Natural killer cell (primary cell): ENCODE measurements at places on chromosomes 16 and 17. TPM values are rescaled to one million over a fixed set of nuclear protein-coding genes. Genes with fewer than 3 reads are reported as not detected.

The MMP28 gene
- total RNA-seq = not detected

The SLC35B1 gene
- total RNA-seq = 74.0 TPM

The CEP295NL gene
- 0.52 TPM for total RNA-seq

The BCO1 gene
- not detected for total RNA-seq

The TMEM88 gene
- 45.5 TPM for total RNA-seq

The INPP5K gene
- 278 TPM for total RNA-seq

- H3K27ac ChIP-seq = peak overlapping the region; percentile 20
- H3K4me1 ChIP-seq = peaks cover 19% of the 10 kb centered on the region
- H3K27me3 ChIP-seq = no peaks in the 10 kb centered on the region
- H3K4me3 ChIP-seq = no peak overlapping the region
- H3K36me3 ChIP-seq = peaks cover 11% of the 10 kb centered on the region
These were observed 21.1 kb downstream of the CDR2 start for GRCh38 chr16:22353191-22353919.

DNA sequence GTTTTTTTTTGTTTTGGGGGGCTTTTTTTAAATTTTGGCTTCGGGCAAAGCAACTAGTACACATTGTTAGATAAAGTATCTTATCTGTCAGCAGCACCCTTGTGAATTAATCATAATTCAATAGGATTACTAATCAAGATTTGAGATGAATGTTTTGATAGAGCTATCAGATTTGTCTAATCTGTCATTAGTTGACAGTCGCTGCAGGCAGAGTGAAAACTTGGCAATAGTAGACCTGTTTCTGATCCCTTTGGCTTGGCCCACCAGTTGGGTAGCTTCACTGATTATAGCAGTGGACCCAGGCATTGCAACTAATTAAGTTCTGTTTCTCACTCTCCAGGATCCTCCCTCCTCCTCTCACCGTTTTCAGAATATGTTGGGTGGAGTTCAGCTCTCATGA lies 258.6 kb downstream of the IRX3 start:
- no peaks in the 10 kb centered on the region for H3K4me1 ChIP-seq
- no peaks in the 10 kb centered on the region for H3K36me3 ChIP-seq
- no peak overlapping the region for H3K27ac ChIP-seq

- no peak overlapping the region for H3K4me3 ChIP-seq
- H3K4me1 ChIP-seq = no peaks in the 10 kb centered on the region
- H3K36me3 ChIP-seq = no peaks in the 10 kb centered on the region
- no peak overlapping the region for H3K27ac ChIP-seq
These were observed 268.7 kb upstream of the SALL1 start for GRCh38 chr16:51419768-51420167.

GRCh38 chr17:29180788-29181160 lies 576 bp upstream of the MYO18A start:
- no peak for DNase-seq
- no peaks in the 10 kb centered on the region for H3K36me3 ChIP-seq
- no peak overlapping the region for H3K27ac ChIP-seq
- no peak overlapping the region for H3K4me3 ChIP-seq
- peaks cover 26% of the 10 kb centered on the region for H3K4me1 ChIP-seq
- H3K27me3 ChIP-seq = no peaks in the 10 kb centered on the region

- H3K36me3 ChIP-seq = no peaks in the 10 kb centered on the region
- H3K27me3 ChIP-seq = no peaks in the 10 kb centered on the region
- no peak for DNase-seq
- H3K4me3 ChIP-seq = no peak overlapping the region
These were observed 16.1 kb upstream of the KCNJ12 start for GRCh38 chr17:21360048-21360447.

- H3K27ac ChIP-seq = no peak overlapping the region
- no peak overlapping the region for H3K4me3 ChIP-seq
- no peaks in the 10 kb centered on the region for H3K27me3 ChIP-seq
- DNase-seq = no peak
- peaks cover 18% of the 10 kb centered on the region for H3K36me3 ChIP-seq
These were observed 37.1 kb downstream of the NUP93 start for GRCh38 chr16:56767024-56767423.

DNA sequence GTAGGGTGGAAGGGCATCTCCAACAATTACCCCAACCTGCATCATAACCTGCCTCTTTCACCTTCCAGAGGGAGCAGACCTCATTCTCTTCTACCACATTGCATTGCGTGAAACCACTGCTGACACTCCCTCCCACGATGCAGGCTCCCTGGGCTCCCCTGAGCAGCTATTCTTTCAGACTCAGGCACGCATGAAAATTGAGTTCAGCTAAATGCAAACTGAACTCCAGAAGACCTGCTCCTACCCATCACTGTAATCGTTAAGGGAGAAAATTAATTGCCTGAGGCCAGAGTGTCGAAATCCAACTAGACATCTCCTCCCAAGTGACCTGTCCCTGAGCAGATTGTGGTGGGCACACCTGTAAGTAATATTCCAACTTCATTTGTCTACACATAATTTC lies 186.0 kb downstream of the GRIN2A start:
- no peak overlapping the region for H3K27ac ChIP-seq
- H3K4me1 ChIP-seq = no peaks in the 10 kb centered on the region
- H3K36me3 ChIP-seq = no peaks in the 10 kb centered on the region
- no peak overlapping the region for H3K4me3 ChIP-seq
- no peak for DNase-seq
- no peaks in the 10 kb centered on the region for H3K27me3 ChIP-seq

DNA sequence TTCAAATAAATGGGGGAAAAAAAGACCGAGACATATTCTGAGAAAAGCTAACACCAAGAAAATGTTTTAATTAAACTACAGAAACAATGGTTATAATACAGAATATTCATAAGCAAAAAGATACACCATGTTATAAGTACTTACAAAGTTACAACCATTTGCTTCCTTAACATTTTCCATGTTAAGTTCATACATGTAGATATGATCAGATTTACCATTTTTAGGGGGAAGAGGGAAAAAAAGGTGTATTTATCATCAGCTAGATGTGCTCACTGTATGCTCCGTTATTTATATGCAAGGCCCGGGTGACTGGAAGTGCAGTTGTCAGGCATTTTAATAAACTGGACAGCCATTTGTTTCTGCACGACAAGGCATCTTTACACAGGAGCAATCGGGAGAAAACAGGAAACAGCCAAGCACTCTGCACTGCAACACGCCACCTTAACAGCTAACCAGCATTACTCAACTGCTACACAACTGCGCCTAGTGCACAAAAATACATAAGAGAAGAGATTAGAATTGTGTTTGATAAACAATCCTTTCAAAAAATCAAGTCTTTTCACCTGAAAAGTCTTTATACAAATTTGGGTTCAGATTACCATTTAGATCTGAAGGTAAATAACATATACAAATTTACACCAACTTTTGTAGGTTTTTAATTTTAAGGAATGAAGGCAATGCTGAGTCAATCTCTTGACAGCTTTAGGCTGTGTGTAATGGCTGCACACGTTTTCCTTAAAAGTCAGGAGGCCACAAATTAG lies 2.9 kb downstream of the SRSF2 start:
- peak overlapping the region; percentile 98 for H3K27ac ChIP-seq
- peaks cover 55% of the 10 kb centered on the region for H3K36me3 ChIP-seq
- H3K27me3 ChIP-seq = no peaks in the 10 kb centered on the region
- no peak overlapping the region for H3K4me3 ChIP-seq
- H3K4me1 ChIP-seq = peaks cover 26% of the 10 kb centered on the region

- no peaks in the 10 kb centered on the region for H3K36me3 ChIP-seq
- H3K27me3 ChIP-seq = no peaks in the 10 kb centered on the region
- no peaks in the 10 kb centered on the region for H3K4me1 ChIP-seq
- DNase-seq = no peak
- no peak overlapping the region for H3K27ac ChIP-seq
These were observed 782.7 kb downstream of the CDH11 start for GRCh38 chr16:64339052-64339770.

DNA sequence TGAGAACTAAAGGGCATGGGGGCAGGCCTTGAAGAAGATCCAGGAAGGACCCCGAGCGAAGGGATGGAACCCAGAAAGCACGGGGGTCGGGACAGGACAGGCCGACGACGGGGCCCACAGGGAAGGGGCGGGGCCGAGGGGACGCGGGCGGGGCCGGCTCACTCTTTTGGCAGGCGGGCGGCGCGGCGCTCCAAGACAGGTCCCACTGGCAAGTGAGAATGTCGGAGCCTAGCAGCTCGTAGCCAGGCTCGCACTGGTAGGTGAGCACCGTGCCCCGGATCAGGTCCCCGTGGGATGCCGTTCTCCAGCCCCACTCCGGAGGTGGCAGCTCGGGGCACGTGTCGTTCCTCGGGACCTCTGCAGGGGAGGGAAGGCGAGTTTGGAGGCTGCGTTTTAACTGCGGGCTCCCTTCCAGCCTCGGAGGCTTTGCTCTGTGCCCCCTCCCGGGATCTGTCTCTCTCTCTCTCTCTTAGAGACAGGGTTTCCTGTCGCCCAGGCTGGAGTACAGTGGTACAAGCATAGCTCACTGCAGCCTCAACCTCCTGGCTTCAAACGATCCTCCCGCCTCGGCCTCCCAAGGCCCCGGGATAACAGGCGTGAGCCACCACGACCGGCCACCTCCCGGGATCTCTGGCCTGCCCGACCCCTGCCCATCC lies 13.7 kb upstream of the CDIPT start:
- no peak overlapping the region for H3K4me3 ChIP-seq
- no peak overlapping the region for H3K27ac ChIP-seq
- peaks cover 20% of the 10 kb centered on the region for H3K27me3 ChIP-seq
- no peak for DNase-seq
- H3K4me1 ChIP-seq = peaks cover 18% of the 10 kb centered on the region

DNA sequence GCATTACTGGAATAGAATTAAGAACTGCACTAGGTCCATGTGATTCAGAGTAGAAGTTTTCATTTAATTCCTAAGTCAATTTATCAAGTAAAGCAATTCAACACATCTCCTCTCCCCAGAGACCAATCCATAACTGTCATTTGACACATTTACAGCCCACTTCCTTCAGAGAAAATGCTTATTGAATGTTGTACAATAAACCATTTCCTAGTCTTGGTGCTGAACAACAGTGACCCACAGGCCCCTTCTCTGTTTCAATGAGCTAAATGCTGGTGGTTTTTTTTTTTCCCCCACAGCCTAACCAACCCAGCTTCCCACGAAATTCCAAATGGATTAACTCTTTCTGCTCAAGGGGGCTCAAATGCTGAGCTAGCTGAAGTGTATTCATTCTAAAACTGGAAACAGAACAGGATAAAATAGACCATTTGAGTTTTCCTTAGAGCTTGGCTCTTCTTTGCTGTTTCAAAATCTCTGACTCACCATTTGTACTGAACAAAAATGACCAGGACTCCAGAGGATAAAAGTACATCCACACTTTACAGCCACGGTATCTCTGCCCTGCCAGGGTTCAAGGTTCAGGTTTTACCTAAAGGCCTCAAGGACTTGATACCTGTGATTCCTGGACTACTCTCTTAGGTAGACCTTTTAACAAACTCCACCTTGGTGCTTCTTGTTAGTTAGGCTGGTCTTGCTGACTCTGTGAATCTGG lies 62.3 kb downstream of the TMEM100 start:
- H3K4me3 ChIP-seq = no peak overlapping the region
- no peak for DNase-seq
- no peaks in the 10 kb centered on the region for H3K27me3 ChIP-seq

DNA sequence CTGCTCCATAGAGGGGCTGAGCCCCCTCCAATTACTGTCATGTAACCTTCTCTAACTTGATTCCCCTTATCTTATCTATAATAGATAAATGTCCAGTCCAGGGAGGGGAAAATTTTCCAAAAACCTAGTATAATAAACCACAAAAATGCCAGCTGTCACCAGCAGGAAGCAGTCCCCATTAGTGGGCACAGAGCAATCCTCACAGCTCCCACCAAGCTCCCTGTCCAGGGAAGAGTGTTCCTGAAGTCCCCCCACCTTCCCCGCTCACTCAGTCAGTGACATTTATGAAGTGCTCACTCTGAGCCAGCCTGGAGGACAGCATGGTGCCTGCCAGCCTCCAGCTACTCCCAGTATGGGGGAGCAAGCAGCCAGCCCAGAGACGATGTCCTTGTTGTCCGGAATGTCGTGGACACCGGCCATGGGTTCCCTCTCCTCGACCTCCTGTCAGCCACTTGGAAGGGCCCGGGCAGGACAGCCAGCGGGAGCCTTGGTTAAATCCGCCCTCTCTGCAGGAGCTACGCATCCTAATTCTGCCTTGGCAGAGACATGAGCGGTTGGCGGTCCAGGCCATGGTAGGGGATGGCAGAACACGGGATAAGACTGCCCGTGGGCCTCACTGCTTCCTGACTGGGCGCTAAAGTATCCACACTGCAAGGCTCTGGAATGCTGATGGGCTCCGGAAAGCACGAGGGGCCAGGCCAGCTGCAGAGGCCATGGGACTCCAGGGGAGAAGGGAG lies 102.0 kb upstream of the CDH5 start:
- H3K36me3 ChIP-seq = no peaks in the 10 kb centered on the region
- no peak overlapping the region for H3K27ac ChIP-seq
- peaks cover 5% of the 10 kb centered on the region for H3K27me3 ChIP-seq
- peaks cover 5% of the 10 kb centered on the region for H3K4me1 ChIP-seq
- H3K4me3 ChIP-seq = no peak overlapping the region

GRCh38 chr17:82789806-82790205 lies 37.9 kb downstream of the TBCD start:
- DNase-seq = no peak
- H3K4me3 ChIP-seq = no peak overlapping the region
- H3K4me1 ChIP-seq = no peaks in the 10 kb centered on the region
- no peak overlapping the region for H3K27ac ChIP-seq
- no peaks in the 10 kb centered on the region for H3K36me3 ChIP-seq

DNA sequence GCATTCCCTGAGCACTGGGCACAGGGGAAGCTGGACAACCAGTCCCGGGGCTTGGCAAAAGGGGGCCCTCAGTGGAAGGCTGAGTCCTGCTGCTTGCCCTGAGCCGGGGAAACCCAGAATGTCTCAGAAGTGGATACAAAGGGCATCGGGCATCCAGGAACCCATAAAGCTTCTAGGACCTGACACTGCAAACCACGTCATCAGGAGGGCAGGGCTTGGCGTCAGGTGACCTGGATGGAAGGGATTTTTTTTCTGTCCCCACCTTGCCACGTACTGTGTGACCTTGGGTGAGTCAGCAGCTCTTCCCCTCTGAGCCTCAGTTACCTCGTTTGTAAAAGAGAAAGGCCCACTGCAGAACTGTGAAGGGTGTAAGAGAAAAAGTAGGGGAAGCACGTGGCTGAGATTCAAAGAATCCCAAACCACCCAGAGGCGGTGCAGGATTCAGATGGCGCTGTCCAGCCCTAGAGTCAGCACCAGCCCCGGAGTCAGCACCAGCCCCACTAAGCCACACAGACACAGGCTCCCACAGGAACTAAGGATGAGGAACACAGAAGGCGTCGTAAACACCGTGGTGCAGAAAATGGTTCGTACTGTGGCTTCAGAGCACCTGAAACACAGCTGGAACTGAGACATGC lies 53.7 kb downstream of the C16orf95 start:
- no peak overlapping the region for H3K27ac ChIP-seq
- H3K27me3 ChIP-seq = no peaks in the 10 kb centered on the region
- no peaks in the 10 kb centered on the region for H3K36me3 ChIP-seq
- no peaks in the 10 kb centered on the region for H3K4me1 ChIP-seq
- no peak for DNase-seq
- no peak overlapping the region for H3K4me3 ChIP-seq

GRCh38 chr16:87713451-87714229 lies 52.1 kb downstream of the KLHDC4 start:
- DNase-seq = peak; percentile 75
- H3K4me1 ChIP-seq = peaks cover 35% of the 10 kb centered on the region
- H3K36me3 ChIP-seq = peaks cover 61% of the 10 kb centered on the region
- no peak overlapping the region for H3K4me3 ChIP-seq

- no peak overlapping the region for H3K27ac ChIP-seq
- no peaks in the 10 kb centered on the region for H3K27me3 ChIP-seq
- no peak for DNase-seq
- H3K4me3 ChIP-seq = no peak overlapping the region
- H3K4me1 ChIP-seq = peaks cover 34% of the 10 kb centered on the region
These were observed 39.8 kb upstream of the TMC5 start for GRCh38 chr16:19377864-19378263.
